IPS DF 19.7 (cell line): ENCODE measurements at places on chromosomes 3 and 15.

DNA sequence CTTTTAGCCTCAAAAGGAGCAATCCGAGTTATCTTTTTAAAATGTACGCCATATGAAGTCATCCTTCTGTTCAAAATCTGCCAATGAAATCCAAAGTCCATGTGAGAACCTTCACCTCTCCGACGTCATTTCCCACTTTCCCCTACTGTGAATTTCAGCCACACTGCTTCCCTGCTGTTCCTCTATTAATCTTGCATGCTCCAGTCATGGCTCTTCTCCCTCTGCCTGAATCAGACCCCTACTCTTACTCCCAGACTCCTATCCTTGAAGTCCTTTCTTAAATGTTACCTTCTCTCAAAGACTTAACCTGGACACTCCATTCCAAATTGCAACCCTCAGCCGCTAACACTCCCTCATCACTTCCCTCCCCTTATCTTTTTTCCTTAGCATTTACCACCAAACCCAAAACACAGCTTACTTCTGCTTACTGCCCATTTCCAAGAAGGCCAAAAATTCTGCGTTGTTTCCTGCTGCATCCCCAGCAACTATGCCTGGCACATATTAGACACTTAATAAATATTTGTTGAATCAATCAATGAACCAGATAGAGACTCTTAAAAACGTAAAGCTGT, 1.2 kb downstream of the NKIRAS1 start:
- no peak for DNase-seq

DNA sequence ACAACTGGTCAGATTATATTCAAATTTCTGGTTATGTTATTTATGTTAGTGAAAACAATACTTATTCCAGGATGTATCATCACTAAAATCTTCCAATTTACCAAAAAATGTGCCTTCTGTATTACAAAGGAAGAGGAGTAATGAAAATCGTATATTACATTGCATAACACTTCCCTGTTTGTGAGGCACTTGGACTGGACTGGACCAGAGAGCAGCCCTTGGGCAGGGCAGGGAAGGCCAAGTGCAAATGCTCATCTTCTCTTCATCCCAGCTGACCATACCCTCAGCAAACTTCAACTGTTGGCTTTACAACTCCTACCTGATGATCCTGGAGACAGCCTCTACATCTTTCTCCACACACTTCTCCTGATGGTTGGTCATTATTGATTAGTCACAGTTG, 285.7 kb upstream of the MME start:
- DNase-seq, result no peak

DNA sequence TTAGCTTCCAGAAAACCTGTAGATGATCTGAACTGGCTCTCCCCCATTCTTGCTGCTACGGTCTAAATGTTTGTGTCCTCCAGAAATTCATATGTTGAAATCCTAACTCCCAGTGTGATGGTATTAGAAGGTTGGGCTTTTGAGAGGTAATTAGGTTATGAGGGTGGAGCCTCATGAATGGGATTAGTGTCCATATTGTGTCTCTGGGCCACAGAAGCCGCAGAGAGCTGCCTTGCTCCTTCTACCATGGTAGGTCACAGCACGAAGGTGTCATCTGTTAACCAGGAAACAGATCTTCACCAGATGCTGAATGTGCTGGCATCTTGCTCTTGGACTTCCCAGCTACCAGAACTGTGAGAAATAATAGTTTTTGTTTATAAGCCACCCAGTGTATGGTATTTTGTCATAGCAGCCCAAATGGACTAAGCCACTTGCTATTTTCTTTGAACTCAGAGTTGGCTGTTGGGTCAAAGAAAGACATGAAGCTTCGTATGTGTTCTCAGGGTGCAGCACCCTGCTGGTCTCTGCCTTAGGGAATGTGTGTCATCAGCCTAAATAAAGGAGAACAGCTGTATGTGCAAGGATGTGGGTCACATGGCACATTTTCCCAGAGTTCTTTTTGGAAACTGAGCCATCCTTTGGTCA, 317.5 kb upstream of the SLCO3A1 start:
- no peak for DNase-seq

GRCh38 chr3:48970586-48970985, 19.5 kb upstream of the P4HTM start:
- DNase-seq, result no peak

DNA sequence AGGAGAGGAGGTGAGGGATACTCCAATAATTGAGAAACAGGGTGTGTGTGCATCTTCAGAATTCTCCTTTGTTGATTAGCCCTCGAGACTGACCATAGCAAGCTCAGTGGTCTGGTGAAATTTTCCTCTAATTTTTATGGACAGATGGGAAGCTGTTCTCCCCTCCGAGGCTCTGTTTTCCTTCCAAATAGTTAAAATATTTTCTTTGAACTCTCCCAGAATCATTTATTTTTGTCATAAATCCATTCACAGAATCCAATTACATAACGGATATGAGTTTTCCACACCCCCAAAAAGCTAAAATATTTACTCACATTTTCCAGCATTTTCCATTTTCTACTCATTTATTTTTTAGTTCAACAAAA, 36.5 kb downstream of the QTRT2 start:
- DNase-seq, result no peak

DNA sequence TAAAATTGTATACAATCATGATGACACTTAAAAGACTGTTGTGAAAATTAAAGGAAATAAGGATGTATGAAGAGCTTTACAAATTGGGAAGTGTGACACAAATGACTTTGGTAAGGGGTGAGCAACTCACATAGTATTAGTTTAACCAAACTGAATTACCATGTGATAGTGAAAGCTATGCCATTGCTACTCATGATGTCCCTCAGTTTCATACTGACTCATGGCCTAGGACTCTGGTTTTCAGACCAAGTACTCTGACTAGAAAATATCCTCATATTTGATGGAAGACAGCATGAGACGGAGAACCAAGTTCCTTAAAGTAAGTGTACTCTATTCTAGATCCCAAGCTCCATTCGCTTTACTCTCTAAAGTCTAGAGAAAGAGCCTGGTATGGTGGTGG, 203.2 kb upstream of the ICE2 start:
- no peak for DNase-seq
